Omental fat pad (tissue), 4 donors: ENCODE measurements at places on chromosomes 11 and 22. TPM values are rescaled to one million over a fixed set of nuclear protein-coding genes. Genes with fewer than 3 reads are reported as not detected.

ZC3H12C gene
- total RNA-seq = 12.0 TPM

INS gene
- total RNA-seq = not detected

LGALS12 gene
- 87.2 TPM for total RNA-seq

UBQLNL gene
- 1.7 TPM for total RNA-seq

DEPDC7 gene
- 1.8 TPM for total RNA-seq

PTPMT1 gene
- total RNA-seq = 105 TPM

UPK3A gene
- not detected for total RNA-seq

CARD10 gene
- total RNA-seq = 2.5 TPM

BATF2 gene
- total RNA-seq = 6.0 TPM

MYO7A gene
- total RNA-seq = 13.4 TPM

LRRN4CL gene
- 41.5 TPM for total RNA-seq

KRTAP5-7 gene
- total RNA-seq = 0.28 TPM

SMIM35 gene
- total RNA-seq = not detected

OLFML1 gene
- 18.4 TPM for total RNA-seq

C22orf23 gene
- not detected for total RNA-seq

DNHD1 gene
- 20.5 TPM for total RNA-seq
